ENCODE measurements at places on chromosomes 13 and 19.
A peak's percentile ranks its signal among the peaks of the same experiment; 100 is the strongest.

DNA sequence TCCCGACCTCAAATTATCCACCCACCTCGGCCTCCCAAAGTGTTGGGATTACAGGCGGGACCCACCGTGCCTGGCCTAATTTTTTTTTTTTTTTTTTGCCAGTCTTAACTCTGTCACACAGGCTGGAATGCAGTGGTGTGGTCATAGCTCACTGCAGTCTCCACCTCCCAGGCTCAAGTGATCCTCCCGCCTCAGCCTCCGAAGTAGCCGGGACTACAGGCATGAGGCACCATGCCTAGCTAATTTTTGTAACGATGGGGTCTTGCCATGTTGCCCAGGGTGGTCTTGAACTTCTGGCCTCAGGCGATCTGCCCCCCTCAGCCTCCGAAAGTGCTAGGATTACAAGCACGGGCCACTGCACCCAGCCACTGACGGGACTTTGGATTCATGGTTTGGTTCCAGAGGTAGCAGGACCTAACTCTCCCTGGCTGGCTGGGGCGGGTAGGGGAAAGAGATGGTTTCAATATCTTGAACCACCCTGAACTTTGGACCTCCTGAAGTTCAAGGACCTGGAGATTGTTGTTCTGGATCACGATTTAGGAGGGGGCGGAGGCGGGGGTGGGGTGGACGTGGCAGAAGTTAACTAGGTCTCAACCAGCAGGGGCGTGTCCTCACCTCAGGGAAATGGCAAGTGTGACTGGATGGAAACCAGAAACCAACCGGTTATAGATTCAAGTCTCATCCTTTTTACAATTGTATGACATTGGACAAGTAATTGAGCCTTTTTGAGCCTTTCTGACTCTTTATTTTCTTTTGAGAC is 40.8 kb downstream of the IER2 start:
- no peaks in the 10 kb centered on the region for H3K36me3 ChIP-seq
- H3K4me1 ChIP-seq, result peaks cover 64% of the 10 kb centered on the region
- DNase-seq, result no peak
- H3K27ac ChIP-seq, result no peak overlapping the region
- no peaks in the 10 kb centered on the region for H3K27me3 ChIP-seq

- no peaks in the 10 kb centered on the region for H3K36me3 ChIP-seq
- no peaks in the 10 kb centered on the region for H3K27me3 ChIP-seq
These were observed 373.6 kb downstream of the FGF14 start for GRCh38 chr13:102028206-102028605.

GRCh38 chr19:41521931-41522555 is 53.9 kb upstream of the CEACAM21 start:
- H3K4me1 ChIP-seq, result peaks cover 9% of the 10 kb centered on the region
- no peaks in the 10 kb centered on the region for H3K36me3 ChIP-seq
- peak overlapping the region; percentile 52 for H3K4me3 ChIP-seq
- peak overlapping the region; percentile 34 for H3K27ac ChIP-seq
- DNase-seq, result peak; percentile 63

DNA sequence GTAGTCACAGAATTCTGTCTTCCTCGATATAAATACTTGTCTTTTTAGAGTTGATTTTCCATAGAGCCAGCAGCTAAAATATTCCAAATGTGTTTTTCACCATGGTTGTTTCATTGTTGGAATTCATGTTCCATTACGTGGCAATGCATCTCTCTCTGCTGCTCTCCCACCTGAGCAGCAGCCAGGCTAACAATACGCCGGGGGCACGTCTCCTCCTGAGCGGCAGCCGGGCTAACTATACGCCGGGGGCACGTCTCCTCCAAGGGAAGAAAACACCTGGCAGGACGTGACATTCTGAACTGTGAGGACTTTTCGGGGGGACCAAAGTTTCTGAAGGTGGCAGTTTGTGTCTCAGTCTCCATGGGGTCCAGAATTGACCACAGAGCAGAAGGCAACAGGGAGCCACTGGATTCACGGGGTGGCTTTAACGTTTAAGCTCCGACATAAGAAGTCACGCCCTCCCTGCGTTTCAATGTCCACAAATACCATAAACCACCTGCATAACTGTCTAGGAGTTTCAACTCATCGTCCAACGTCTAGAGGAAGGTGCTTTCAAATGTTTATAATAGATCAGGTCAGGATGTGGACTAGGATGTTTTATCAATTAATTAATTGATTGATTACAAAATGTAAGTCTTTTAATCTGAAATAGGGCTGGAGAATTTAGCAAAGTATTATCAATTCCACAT is 15.1 kb downstream of the PLPP2 start:
- no peak overlapping the region for H3K27ac ChIP-seq
- no peak overlapping the region for H3K4me3 ChIP-seq
- DNase-seq, result no peak

DNA sequence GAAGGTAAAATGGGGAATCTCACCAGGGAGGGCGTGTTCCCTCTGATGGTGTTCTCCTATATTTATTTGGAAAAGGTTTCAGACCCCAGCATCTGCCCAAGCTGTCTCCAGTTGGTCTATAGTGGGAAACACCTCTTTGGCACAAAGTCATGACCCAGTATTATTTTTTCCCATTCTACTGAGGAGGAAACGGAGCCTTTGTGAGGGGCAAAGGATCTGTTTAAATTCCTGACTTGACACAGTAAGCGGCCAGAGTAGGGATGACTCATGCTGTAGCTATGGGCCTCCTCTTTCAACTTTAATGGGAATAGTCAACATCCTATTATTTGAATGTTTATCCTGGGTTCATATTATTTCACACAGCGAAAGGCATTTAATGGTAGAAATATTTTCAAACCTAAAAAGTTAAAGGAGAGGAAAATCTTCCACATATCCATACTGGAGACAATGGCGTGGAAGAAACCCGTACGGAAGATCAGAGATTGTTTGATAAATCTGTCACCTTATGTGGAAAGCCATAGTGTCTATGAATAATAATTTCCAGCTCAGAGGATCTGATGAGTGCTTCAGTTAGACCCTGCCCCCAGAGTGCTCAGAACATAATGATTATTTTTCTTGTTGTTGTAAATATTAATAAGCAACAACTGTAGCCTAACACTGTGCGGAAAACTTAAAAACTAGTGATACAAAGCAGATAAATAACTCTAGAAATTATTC is 126.0 kb downstream of the FOXO1 start:
- no peaks in the 10 kb centered on the region for H3K27me3 ChIP-seq
- no peaks in the 10 kb centered on the region for H3K4me1 ChIP-seq
- H3K27ac ChIP-seq, result no peak overlapping the region
- H3K36me3 ChIP-seq, result no peaks in the 10 kb centered on the region

- no peak overlapping the region for H3K4me3 ChIP-seq
- H3K27me3 ChIP-seq, result no peaks in the 10 kb centered on the region
- peaks cover 6% of the 10 kb centered on the region for H3K36me3 ChIP-seq
- no peak overlapping the region for H3K27ac ChIP-seq
- peaks cover 30% of the 10 kb centered on the region for H3K4me1 ChIP-seq
- DNase-seq, result no peak
These were observed 5.9 kb downstream of the MTMR6 start for GRCh38 chr13:25281193-25281934.

DNA sequence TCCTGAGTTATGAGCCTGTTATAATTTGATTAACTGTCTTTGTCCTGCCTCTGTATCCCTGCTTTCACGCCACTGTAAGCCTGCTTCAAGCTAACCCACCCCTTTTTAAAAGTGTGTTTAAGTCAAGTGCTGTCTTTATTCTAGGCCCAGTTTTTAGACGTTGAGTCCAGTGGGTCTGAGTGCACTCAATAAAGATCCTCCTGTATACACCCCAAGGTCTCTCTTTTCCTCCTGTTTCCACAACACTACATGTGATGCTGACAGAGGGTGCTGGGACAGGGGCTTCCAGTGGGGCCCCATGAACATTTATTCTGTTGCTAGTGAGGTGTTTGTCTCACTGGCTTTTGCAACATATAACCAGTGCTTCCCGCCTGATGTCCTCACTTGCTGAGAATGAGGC is 6.7 kb upstream of the F2RL3 start:
- H3K36me3 ChIP-seq, result peaks cover 30% of the 10 kb centered on the region
- no peak overlapping the region for H3K4me3 ChIP-seq
- H3K27ac ChIP-seq, result no peak overlapping the region
- H3K4me1 ChIP-seq, result no peaks in the 10 kb centered on the region
- no peaks in the 10 kb centered on the region for H3K27me3 ChIP-seq
- no peak for DNase-seq

- DNase-seq, result no peak
- H3K36me3 ChIP-seq, result no peaks in the 10 kb centered on the region
- H3K4me3 ChIP-seq, result no peak overlapping the region
- H3K27me3 ChIP-seq, result no peaks in the 10 kb centered on the region
- H3K27ac ChIP-seq, result no peak overlapping the region
These were observed 42.6 kb upstream of the STK24 start for GRCh38 chr13:98619556-98619955.

GRCh38 chr13:19845758-19846157 is 17.7 kb downstream of the ZMYM5 start:
- DNase-seq, result no peak
- peaks cover 49% of the 10 kb centered on the region for H3K36me3 ChIP-seq
- no peaks in the 10 kb centered on the region for H3K27me3 ChIP-seq
- H3K4me1 ChIP-seq, result peaks cover 10% of the 10 kb centered on the region
- H3K27ac ChIP-seq, result no peak overlapping the region
- H3K4me3 ChIP-seq, result no peak overlapping the region

DNA sequence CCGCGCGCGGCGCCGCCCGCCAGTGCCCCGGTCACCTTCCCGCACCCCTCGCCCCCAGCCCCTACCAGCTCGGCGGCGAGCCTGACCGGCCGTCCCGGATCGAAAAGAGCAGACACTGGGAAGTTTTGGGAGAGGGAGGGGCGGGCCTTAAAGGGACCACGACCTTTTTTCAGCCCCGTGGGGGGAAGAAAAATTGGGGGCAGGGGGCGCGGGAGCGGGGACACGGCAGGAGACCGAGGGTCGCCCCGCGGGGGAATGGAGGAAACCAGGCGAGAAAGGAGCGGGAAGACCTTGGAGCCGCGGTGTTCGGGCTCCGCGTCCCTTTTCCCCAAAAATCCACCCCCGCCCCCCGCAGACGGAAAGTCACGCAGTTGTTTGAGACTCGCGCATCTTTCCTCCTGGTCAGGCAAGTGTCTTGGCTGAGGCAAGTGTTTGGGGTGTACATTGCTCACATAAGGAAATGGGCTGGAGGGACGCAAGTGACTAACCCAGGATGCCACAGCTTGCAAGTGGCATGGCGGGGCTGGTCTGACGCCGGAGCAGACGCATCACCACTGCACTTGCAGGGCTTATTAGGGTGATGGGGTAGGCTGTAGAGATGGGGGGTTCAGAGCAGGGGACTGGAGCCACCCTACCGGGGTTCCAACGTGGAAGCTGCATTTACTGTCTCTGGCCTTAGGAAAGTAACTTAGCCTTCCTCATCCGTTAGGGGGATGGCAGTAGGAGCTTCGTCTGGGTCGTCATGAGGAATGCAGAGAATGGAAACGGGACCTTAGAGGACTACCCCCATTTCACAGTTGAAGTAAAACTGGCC is 2.7 kb upstream of the HNRNPL start:
- peak overlapping the region; percentile 97 for H3K4me3 ChIP-seq
- DNase-seq, result peak; percentile 64
- no peaks in the 10 kb centered on the region for H3K27me3 ChIP-seq
- H3K27ac ChIP-seq, result peak overlapping the region; percentile 93
- peaks cover 13% of the 10 kb centered on the region for H3K36me3 ChIP-seq

- H3K4me3 ChIP-seq, result no peak overlapping the region
- H3K27me3 ChIP-seq, result no peaks in the 10 kb centered on the region
- peak; percentile 1 for DNase-seq
- no peaks in the 10 kb centered on the region for H3K4me1 ChIP-seq
These were observed 440.5 kb upstream of the SGCG start for GRCh38 chr13:22740264-22740663.

DNA sequence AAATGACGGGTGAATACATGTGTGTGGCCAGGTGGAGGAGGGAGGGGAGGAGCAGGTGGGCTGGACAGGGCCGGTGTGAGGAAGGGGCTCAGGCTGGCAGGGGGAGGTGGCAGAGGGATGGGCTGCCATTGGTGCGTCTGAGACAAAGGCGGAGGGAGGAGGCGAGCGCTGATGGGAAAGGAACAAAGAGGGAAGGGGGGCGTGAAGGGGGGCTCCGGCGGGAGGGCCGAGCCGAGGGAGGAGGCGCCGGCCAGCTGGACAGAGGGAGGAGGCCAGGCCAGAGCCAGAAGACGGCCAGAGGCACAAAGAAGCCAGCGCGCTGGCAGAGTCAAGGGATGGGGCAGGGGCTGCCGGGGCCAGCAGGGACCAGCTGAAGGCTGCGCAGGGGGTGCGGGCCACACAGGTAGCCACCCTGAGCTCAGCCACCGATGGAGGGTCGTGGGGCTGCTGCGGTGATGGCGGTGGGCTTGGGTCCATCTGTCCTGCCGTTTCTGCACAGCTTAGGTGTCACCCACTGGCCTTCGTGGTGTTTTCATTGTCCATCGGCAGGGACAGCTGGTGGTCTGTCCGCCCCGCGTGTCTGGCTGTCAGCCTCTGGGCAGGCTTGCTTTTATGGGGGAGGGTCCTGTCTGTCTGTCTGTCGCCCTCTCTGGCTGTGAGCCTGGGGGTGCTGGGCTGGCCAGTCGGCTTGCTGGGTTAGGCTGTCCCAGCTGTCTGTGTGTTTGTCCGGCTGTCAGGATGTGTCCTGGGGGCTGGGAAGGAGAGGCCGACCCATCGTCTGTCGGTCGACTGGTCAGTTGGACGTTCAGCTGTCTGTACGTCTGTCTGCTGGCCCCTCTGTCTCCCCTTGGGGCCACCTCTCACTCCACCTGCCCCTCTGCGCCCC is 2.2 kb downstream of the APC2 start:
- no peak for DNase-seq
- no peaks in the 10 kb centered on the region for H3K36me3 ChIP-seq
- H3K4me1 ChIP-seq, result peaks cover 42% of the 10 kb centered on the region
- no peak overlapping the region for H3K4me3 ChIP-seq
- H3K27me3 ChIP-seq, result peaks cover 97% of the 10 kb centered on the region
- H3K27ac ChIP-seq, result no peak overlapping the region

DNA sequence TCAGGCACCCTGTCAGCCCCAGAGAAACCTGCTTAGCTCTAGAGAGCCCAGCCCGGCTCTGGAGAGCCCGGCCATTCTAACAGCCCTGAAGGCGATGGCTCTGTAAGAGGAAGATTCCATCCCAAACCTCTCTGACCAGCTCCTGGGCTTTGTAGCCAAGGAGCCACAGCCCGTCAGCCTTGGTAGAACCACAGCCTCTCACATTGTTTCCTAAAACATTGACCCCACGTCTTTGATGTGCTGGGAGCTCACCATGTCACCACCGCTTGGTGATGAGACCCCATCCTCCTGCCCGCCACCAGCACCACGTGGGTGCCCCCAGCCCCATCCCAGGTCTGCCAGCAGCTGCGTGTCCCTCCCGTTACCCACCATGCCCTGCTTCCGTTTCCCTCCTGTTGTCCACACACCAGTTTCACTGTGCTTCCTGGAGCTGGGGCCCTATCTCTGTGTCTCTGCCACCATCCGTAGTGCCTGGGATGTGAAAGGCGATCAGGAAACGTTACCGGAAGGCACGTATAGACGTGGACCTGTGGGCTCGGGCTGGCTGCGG is 94.2 kb upstream of the MCF2L start:
- H3K27ac ChIP-seq, result no peak overlapping the region
- peaks cover 36% of the 10 kb centered on the region for H3K36me3 ChIP-seq
- DNase-seq, result no peak
- peaks cover 37% of the 10 kb centered on the region for H3K4me1 ChIP-seq

- H3K27ac ChIP-seq, result no peak overlapping the region
- no peaks in the 10 kb centered on the region for H3K36me3 ChIP-seq
- H3K27me3 ChIP-seq, result no peaks in the 10 kb centered on the region
- no peak overlapping the region for H3K4me3 ChIP-seq
These were observed 64.1 kb downstream of the MRPL57 start for GRCh38 chr13:21240586-21240985.

All from CD4-positive, alpha-beta T cell (primary cell).